SW480 (cell line): ENCODE measurements at places on chromosomes 13 and 19.
A peak's percentile ranks its signal among the peaks of the same experiment; 100 is the strongest.

- no peak for DNase-seq
These were observed 81.2 kb downstream of the STARD13 start for GRCh38 chr13:33204130-33204927.

GRCh38 chr19:58367698-58368454, 5.3 kb upstream of the ZNF497 start:
- no peak for DNase-seq

GRCh38 chr13:55013051-55013450, 1984.4 kb downstream of the OLFM4 start:
- no peak for DNase-seq

- DNase-seq = no peak
These were observed 172.7 kb downstream of the B3GLCT start for GRCh38 chr13:31372454-31372853.

DNA sequence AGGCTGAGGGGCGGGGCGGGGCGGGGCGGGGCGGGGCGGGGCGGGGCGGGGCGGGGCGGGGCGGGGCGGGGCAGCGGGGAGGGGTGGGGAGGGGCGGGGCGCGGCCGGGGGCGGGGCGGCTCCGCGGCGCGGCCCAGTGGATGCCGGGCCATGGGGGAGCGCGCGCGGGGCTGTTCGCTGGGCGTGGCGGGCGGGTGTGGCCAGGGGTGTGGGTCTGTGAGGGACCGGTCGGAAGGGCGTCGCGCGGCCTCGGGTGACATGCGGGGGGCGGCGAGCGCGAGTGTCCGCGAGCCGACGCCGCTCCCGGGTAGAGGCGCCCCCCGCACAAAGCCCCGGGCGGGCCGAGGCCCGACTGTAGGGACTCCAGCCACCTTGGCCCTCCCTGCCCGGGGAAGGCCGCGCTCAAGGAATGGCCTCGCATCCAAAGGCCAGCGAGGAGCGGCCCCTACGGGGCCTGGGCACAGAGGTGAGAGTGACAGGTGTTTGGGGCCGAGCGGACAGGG, at the start of gene ZFP28:
ZFP28 (plus strand) TSS at position 188 of the 503 bp plus-strand sequence; CDS start at position 259, 71 bp downstream.
- no peak for DNase-seq

DNA sequence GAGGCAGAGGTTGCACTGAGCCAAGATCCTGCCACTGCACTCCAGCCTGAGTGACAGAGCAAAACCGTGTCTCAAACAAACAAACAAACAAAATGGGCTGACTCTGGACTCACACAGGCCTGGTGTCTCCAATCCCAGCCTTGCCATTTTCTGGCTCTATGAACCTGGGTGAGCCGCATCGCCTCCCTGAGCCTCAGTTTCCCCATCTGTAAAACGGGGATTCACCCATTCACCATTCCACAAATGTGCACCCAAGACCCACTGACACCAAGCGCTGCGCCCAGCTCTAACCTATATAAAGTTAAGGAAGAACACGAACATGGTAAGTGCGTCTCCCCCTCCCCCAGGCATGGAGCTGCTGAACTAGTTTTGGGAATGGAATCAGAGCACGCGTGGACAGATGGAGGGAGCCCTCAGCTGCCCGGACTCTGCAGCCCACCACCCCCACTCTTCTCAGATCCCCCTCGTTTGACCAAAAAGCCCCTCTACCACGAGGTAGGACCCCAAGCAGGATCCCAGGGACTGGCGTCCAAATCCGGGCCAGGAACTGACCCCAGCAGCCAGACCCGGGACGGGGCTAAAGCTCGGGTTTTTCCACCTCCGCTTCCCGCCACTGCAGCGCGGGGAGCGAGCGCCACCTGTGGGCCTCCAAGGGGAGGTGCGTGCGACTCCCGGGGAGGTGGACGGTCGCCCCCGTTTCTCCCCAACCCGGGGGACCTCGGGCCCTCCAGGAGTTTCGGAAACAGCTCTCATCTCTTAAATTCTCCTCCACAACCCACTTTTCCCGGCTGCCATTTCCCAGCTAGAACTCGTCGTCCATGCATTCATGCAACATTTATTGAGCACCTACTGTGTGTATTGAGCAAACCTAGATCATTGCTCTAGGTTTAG, 33.0 kb upstream of the ADGRE5 start:
- DNase-seq = peak; percentile 27
